Fibroblast of the conjunctiva (primary cell): ENCODE measurements at places on chromosomes 11 and 22.

- DNase-seq, result no peak
Observed at GRCh38 chr22:20956258-20957101, 10.6 kb upstream of the AIFM3 start.

DNA sequence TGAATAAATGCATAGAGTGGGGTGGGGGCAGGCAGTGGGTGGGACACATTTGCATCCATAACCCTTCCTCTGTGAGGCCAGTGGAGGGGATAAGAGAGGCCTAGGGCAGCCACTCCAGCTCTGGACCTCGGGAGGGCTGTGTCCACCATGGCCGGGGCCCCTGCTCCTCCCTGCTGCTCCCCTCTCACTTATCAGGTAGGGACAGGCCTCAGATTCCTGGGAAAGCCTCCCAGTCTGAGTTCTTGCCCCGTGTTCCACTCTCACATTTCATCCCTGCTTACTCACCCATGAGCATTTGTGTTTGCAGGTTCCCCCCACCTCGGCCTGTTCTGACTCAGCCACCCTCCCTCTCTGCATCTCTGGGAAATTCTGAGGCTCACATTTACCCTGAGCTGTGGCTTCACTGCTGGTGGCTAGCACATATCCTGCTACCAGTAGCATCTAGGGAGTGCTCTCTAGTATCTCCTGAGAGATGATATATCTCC, 128.7 kb upstream of the TOP3B start:
- no peak for DNase-seq

- DNase-seq, result no peak
Observed at GRCh38 chr11:1860108-1860507, 7.2 kb downstream of the LSP1 start.

DNA sequence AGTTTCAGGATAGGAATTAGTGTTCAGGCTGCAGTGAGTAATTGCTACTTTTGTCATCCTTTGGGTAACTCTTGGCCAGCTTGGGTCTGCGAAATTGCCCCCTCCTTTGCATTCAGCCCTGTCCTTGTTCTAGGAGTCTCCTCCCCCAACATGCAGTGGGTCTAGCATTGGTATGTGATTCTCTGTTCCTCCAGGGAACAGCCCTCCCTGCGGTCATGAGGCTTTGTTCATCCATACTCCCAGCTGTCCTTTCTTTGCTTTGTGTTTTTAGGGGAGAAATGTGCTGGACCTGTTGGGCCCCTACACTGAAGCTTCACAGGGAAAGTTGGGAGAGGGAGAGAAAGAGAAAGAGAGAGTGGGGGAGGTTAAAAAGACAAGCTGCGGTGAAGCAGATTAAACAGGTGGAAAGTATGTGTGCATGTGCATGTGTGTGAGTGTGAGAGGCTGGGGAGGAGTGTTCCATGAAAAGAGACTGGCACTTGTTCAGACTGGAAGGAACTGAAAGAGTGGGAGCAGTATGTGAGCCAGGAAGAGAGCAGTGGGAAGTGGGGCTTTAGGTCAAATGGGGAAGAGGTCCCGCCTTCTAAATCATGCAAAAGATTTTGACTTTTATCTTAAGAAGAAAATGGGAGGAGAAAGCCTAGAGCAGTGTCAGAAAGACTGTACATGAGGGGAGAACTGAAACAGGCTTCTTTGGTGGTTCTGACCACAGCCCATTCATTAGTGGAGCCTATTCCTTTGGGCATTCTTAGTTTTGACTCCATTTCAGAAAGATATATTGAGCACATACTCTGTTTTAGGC, 17.9 kb upstream of the SESN3 start:
- no peak for DNase-seq

- peak; percentile 18 for DNase-seq
Observed at GRCh38 chr11:62142921-62143320, 19.1 kb downstream of the INCENP start.

DNA sequence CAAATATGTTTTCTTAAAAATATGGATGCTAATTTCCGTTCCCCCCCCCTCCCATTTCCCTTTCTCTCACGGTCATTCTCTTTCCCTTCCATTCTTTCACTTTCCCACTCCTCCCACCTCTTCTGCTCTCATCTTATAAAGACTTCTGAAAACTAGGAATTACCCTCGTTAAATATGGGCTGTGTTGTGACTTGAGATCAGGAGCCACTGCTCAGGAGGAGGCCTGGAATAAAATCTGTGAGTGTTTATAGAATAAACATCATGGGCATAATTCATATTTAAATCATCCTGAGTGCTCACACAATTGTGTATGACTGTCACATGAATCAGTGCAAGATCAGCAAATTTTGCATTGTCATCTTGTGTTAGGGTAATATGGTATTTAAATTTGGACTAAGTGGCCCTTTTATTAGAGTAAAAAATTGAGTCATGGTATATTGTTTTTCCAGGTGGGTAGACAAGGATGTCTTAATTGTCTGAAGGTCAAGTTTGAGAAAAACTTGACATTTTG, 208.0 kb downstream of the DDX10 start:
- no peak for DNase-seq

DNA sequence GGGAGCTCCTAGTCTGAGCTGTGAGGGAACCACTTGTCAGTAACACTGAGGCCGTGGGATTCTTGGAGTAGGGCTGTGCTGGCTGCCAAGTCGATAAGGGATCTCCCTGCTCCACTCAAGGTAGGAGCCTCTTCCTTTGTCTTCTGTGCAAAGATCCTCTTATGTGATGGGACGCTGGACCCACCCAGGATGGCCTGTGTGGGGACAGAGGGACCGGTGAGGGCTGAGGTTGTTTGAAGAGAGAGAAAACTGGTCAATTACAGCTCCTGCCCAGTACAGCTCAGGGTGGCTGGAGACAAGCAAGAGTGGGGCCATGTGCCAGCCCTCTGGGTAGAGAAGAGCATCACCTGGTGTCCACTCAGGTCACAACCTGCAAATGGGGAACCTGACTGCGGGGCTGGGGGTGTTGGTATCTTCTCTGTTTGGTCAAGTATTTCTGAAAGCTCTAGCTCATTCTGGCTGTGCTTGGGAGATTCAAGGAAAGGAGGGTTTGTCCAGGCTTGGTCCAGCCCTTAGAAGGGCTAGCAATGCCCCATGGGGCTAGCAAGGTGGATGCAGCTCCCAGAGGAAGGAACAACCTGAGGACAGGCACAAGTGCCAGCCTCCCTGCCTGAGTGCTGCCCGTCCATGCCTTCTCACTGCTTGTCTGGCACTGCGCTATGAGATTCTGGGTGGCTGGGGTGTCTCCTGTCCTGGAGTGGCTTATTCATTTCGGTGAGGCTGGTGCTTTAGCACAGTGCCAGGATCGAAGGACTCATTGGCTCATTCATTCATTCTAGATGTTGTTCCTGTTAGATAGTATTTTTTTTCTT, 27.6 kb upstream of the BAIAP2L2 start:
- no peak for DNase-seq

DNA sequence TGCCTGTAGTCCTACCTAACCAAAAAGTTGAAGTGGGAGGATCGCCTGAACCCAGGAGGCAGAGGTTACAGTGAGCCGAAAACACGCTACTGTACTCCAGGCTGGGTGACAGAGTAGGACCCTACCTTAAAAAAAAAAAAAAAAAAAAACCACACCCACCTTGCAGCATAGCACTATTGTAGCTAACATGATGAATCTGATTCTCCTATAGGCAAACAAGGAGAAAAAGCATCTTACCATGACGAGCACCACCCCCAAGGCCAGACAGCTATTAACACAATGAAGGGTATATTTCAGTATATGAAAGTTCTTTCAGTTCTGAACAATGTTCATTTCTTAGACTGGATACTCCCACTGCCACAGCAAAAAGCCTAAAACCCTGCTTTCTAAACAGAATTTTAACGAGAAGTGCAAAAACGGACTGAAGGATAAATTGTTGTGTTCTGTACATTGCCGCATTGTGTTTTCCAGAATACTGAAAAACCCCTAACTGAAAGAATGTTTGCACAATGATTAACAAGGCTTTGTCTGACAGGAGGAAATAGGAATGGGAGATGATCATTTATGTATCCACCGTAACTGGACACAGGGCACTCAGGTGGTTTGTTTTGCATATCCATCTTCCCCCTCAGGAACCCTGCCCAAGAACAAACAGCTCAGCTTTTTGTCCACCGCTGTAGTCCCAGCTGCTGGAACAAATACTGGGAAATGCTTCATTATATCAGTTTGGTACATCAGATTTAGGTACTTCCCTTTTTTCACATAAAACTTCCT, 8.9 kb downstream of the PISD start:
- no peak for DNase-seq

DNA sequence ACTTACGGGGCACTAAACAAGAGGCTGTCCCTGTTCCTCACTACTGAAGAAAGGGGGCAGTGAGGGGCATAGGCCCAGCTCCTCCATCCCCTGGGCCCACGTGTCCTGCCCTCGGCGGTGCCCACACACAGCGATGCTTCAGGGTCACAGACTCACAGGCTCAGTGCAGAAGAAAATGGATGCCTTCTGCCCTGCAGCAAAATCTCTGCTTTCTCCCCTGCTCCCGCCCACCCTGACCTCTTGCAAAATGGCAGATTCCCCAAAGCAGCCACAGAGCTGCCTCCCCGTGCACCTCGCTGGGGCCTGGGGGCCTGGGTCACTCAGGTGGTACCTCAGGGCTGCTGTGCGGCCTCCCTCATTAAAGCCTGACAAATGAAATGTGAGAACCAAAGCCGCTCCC, 204.0 kb downstream of the DSCAML1 start:
- DNase-seq, result no peak

- DNase-seq, result no peak
Observed at GRCh38 chr22:31496735-31497146, 405 bp downstream of the SFI1 start.

- DNase-seq, result no peak
Observed at GRCh38 chr22:39241794-39242594, 2.8 kb downstream of the PDGFB start.

DNA sequence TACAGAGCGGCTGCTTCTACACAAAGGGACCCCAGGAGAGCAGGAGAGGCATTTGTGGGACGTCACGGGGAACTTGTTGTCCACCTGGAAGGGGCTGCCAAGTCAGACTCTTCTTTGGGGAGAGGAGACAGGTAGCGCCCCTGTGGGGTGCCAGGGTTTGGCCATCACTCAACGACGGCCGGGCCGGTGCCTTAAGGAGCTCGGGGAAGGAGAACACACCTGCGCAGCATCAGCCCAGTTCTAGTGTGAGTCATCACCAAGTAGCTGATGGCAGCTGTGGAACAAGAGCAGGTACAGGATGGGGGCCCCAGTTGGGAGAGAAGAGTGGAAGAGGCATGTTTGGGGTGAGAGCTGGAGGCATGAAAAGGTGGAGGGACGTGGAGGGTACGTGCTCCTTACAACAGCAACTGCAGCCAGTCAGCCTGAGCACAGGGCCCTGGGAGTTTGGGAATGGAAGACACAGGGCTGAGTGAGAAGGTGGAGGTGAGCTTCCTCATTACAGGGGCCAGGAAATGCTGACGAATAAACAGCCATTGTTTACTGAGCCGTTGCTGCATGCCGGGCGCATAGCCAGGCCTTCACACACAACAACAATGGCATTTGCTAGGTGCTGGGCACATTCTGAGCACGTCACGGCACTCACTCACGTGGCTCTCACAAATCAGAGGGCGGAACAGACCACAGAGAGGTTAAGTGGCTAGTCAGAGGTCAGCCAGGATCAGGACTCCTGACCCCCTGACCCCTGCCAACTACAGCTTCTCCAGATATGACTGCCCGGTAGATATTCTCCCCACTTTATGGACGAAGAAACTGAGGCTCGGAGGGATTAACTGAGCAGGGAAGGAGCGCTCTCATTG, 29.1 kb upstream of the TP53I11 start:
- no peak for DNase-seq

GRCh38 chr11:21470521-21470920, 722.4 kb upstream of the ANO5 start:
- DNase-seq, result no peak

GRCh38 chr22:17980015-17980590, 44.3 kb downstream of the MICAL3 start:
- DNase-seq, result no peak

- no peak for DNase-seq
Observed at GRCh38 chr11:59894616-59895015, 16.0 kb downstream of the OOSP3 start.

- no peak for DNase-seq
Observed at GRCh38 chr22:19124377-19124776, 2.2 kb upstream of the DGCR2 start.

GRCh38 chr22:37420686-37421467, 6.4 kb downstream of the ELFN2 start:
- no peak for DNase-seq
